ENCODE measurements at places on chromosomes 13 and 19.

DNA sequence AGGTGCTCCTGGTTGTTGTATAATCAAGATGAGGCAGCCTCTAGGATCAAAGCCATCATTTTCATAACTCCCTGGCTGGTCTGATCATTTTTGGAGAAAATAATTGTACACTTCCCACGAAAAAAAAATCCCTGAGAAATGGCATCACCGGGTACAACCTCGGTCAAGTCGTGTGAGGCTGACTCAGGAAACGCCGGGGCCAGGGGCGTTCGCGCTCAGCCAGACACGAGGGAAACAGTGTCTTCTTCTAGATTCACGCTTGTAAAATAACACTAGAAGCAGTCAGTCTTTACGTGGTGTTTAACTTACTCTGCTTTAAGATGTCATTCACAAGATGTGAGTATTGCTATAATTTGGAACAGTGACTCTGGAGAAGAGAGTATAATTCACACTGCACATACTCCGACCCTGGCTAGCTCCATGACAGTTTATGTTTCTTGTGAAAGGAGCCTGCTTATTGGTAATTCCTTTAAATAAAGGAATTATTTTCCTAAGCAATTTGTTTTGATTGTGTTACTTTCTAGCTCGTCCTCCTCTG lies 109.0 kb upstream of the SOX1 start:
- no peak for DNase-seq

DNA sequence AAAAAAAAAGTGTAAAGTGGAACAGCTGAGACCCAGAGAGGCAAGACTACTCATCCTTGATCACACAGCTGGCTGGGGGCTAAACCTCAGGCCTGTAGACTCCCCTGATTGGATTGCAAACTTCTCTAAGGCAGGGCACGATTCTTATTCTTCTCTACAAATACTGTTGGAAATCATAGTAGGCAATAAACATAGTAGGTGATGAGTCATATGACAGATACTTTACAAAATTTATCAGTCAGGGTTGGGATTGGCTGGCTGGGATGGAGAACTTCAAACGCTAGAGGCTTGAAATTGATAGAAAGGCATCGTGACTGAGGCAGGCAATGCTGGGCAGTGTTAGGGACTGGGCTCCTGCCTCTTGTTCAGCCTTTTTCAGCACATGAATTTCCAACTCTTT lies 5.9 kb upstream of the MATK start:
- DNase-seq = no peak

DNA sequence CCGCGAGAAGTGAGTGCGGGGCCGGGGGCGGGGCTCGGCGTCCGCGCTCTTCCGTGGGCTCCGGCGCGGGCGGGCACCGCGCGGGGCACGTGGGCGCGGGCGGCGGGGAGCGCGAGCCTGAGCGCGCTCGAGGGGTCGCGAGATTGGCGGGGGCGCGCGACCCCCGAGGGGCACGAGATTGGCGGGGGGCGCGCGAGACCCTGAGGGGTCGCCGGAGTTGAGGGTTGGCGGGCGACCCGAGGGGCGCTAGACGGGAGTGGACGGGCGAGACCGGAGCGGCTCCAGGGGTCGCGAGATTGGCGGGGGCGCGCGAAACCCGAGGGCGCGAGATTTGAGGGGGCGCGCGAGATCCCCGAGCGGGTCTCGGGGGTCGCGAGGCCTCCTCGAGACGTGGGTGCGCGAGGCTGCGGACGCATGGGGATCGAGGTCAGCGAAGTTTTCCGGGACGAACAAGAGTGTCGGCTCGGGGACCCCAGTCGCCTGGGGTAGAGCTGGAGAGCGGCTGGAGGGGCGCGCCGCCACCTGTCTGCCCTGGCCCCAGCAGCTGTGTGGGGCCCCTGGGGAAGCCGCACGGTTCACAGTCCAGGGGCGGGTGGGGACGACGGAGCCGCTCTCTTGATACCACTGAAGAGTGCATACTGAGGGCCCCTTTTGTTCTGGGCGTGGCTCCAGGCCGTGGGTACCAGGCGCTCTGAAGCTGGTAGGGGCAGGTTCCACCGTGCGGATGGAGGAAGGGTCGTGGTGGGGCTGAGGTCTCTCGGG lies 682 bp downstream of the SSBP4 start:
- DNase-seq = no peak

- DNase-seq = no peak
Observed at GRCh38 chr13:26299168-26299750, 45.3 kb downstream of the CDK8 start.

DNA sequence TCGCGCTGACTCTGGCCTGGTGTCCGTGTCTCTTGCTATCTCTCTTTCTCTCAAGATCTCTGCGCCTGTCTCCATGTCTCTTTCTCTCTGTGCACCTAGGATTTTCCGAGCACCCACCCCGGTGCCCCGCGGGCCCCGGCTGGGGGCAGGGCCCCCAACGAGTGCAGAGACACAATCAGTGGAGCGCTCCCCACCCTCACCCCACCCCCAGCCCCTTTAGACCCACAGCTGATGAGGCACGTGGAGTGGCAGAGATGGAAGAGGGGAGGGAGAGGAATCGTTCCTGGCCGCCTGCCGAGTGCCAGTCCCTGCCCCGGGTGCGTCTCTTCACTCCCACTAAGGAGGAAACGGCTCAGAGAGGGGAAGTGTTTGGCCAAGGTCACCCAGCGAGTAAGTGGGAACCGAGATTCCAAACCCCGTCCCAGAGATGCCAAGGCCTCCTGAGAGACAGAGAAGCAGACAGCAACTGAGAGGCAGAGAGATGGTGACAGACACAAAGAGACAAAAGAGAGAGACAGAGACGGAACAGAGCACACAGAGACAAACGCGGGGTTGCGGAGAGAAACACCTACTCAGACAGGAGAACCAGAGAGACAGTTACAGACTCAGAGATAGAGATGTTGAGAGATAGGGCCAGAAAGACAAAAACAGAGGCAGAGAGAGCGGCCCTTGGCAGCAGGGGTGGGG lies 626 bp upstream of the BCL3 start:
- no peak for DNase-seq

DNA sequence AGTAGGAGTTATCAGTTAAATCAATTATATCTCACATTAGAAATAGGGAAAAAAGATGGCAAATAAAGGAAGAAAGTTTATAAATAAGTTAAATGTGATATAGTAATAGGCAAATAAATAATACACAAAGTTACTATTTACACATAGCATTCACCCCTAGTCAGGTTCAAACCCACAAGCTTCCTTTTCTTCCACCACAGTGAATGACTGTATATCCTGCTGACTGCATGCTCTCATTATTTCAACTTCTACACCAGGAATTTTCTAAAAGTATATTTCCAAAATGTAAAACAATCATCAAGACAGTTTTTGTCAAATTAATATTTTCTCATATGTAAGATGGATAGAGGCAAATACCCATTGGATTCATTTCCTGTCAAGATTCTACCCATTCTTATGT lies 548.6 kb upstream of the SLITRK5 start:
- DNase-seq = no peak

DNA sequence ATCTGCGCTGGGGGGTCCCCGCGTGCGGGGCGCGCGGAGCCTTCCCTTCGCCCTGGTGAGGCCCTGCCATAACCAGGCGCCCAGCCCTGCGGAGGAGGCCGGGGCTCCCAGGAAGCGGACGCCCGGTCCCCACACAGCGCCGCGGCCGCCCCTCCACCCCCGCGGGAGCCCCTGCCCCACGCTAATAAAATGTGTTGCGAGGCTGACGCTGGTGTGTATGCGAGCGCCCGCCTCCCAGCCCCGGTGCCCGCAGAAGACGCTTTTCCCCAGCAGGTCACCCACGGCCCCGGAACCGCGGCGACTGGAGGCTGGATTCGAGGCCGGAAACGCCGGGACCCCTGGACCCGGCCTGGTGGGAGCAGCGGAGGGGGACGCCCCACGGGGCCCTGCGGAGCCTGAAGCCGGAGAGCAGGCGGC lies 12.1 kb upstream of the CDC34 start:
- DNase-seq = no peak

DNA sequence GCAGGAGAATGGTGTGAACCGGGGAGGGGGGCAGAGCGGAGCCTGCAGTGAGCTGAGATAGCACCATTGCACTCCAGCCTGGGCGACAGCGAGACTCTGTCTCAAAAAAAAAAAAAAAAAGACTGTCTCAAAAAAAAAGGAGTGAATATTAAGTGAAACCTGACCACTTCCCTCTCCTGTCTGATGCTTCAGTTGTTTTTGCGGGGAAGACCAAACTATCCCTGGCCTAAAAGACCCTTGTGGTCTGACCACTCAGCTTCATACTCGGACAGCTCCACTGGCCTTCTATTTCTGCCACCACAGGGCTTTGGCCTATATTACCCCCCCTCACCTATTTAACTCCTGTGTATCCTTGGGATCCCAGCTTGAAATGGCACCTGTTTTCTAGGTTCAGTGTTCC lies 2.3 kb downstream of the CLASRP start:
- DNase-seq = no peak

DNA sequence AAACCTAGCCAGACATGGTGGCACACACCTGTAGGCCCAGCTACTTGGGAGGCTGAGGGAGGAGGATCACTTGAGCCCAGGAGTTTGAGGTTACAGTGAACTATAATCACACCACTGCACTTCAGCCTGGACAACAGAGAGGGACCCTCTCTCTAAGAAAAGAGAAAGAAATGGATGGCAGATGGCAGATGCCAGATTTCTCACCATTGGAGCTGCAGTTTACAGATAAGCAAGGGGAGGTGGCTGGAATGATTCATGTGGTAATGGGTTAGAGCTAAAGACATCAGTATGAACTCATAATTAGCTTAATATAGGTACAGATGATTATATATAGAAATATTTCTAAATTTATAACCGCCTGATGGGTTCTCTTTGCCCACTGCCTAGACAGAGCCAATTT lies 80.1 kb upstream of the IPO5 start:
- DNase-seq = no peak

- no peak for DNase-seq
Observed at GRCh38 chr13:68185444-68186141, 955.5 kb upstream of the PCDH9 start.

GRCh38 chr13:93328943-93329342 lies 102.3 kb downstream of the GPC6 start:
- no peak for DNase-seq

DNA sequence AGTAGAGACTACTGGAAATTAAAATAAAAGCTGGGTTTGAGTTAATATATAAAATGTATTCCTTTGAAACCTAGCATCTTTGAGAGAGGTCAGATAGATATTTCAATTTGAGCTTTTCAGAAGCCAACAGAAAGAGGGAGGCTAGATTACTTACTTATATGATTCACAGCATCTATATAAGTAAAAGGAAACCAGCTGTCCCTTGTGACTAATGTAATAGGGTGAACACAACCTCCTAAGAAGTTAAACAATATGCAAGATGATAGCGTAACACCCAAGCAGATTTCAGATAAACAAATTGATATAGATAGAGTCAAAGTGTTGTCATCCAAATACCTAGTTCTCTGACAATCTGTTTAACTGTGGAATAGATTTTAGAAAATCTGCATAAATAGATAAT lies 393.5 kb upstream of the GPC6 start:
- no peak for DNase-seq

GRCh38 chr13:32093006-32093405 lies 61.4 kb downstream of the FRY start:
- DNase-seq = no peak

DNA sequence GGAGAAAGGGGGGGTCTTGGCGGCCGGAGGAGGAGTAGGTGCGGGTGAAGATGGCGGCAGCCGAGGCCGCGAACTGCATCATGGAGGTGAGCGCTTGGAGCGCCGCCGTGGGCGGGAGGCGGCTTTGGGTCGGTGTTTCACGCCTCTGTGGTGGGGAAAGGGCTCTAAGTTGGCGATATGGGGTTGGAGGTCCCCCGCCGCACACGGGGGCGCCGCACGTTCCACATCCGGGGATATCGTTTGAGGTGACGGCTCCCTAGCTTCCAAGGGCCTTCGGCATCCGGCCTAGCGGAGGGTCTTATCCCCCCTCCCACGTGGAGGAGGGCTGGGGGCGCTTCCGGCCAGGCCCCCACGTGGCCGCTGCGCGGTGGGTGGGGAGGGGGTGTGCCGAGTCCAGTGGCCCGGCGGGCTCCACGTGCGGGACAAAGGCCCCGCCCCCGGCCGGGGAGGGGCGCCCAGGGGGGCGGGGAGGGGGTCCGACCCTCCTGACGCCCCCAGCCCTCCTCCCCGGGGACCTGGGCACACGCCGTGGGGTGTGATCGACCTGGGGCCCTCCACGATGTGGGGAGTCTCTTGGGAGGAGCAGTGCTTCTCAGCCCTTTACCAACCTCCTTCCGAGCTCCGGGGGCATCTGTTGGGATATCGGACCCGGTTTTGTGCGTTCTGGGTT lies at the start of gene PRMT1:
TSS of gene PRMT1 (plus strand) at position 41 of the 670 bp plus-strand sequence. CDS start at position 51, 10 bp downstream.
- no peak for DNase-seq

GRCh38 chr19:33267706-33268105 lies 34.6 kb downstream of the CEBPA start:
- DNase-seq = no peak

- no peak for DNase-seq
Observed at GRCh38 chr13:55087085-55087484, 2053.6 kb upstream of the PRR20A start.

GRCh38 chr13:97414392-97414791 lies 19.6 kb upstream of the RAP2A start:
- DNase-seq = no peak

DNA sequence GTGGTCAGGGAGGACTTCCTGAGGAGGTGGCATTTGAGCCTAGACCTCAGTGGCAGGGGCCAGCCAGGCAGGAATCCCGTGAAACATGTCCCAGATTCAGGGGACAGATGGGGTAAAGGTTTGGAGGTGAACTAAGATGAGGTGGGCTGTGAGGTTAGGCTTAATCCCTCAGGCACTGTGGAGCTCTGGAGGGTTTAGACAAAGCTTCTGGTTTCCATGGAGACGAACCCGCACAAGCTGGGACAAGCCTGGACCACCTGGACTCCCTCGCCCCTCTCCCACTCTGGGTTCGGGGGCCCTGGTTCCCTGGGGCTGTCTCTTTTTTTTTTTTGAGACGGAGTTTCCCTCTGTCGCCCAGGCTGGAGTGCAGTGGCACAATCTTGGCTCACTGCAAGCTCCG lies 15.7 kb downstream of the TJP3 start:
- DNase-seq = no peak

GRCh38 chr13:50292081-50292480 lies 276.8 kb downstream of the KCNRG start:
- no peak for DNase-seq

- no peak for DNase-seq
Observed at GRCh38 chr13:31950111-31950815, 81.3 kb upstream of the FRY start.

DNA sequence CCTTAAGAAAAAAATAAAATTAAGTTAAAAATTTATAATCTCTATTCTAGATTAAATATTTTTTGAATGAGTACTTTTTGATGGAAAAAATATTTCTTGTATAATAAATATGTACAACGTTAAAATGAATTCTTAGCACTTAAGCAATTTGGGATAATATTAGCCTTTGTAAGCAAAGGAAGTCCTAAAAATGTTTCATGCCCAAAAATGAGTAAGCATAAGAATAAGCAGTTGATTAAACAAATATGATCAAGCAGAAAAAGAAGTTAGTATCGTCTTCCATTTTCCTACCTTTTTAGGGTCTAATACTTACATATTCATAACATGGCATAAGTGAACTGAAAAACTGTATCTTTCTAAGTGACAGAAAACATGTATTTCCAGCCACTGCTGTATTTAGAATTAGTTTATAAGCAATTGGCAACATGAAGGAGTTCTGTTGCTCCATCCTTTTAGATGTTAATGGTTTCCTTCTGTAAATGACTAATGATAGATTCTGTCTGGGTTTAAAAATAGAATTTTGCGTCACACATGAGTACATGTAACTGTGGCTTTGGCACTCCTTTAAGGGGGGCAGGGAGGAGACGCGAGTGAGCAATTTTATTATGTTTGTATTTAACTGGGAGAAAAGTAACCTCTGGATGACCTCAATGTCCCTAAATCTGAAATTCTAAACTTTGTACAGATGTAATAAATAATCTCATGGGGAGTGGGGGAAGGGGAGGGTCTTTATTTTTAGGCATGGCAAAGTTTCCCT lies 237.4 kb downstream of the RGCC start:
- no peak for DNase-seq

Measured in stimulated activated CD8-positive, alpha-beta memory T cell treated with anti-CD3 and anti-CD28 coated beads, Interleukin-7, amount 100 ng/mL, for 48 hours (primary cell).